Activated CD8-positive, alpha-beta memory T cell treated with anti-CD3 and anti-CD28 coated beads for 1 hour (primary cell): ENCODE measurements at places on chromosomes 3 and 15.

GRCh38 chr3:114019486-114019885 is 36.8 kb downstream of the CCDC191 start:
- no peak for DNase-seq

GRCh38 chr15:94322141-94322540 is 90.8 kb downstream of the MCTP2 start:
- no peak for DNase-seq

DNA sequence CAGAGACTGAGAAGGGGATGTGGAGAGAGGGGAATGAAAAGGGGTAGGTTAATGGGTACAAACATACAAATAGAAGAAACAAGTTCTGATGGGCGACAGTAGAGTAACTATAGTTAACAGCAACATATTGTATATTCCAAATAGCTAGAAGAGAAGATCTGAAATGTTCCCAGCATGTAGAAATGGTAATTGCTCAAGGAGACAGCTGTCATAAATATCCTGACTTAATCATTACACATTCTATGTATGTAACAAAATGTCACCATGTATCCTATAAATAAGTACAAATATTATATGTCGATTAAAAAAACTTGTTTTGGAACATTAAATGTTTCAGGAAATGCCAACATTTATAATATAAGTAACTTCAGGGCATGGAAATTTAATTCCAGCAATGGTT is 23.3 kb downstream of the FMN1 start:
- DNase-seq, result no peak

- DNase-seq, result no peak
Observed at GRCh38 chr15:39598958-39599845, 18.3 kb downstream of the THBS1 start.

GRCh38 chr15:83919319-83919830 is 265.5 kb downstream of the ADAMTSL3 start:
- no peak for DNase-seq

DNA sequence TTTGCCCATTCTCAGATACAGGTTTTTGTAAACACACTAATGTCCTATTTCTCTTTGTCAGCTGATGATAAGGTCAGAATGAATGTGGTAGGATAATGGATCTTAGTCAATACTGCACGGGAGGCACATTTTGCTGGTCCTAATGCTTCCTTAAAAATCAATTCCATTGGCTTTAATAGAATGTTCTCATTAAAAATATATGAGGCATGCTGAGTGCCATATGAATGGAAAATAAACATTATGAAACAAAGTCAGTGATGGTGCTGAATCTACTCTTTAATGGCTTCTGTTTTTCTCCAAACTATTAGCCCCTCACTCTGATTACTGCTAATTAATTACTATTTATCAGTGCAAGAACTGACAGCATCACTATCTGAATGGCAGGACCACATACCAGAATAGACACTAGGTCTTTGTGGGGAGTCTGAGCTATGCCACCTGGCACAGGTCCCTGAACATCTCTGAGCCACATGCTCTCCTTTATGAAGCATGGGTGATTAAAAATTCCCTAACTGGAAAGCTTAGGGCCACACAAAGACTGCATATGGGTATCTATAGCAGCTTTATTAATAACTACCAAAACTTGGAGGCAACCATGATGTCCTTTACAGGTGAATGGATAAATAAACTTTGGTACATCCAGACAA is 278.9 kb downstream of the MEX3B start:
- no peak for DNase-seq

- DNase-seq, result no peak
Observed at GRCh38 chr3:160434071-160434470, 15.5 kb downstream of the TRIM59 start.

- DNase-seq, result no peak
Observed at GRCh38 chr3:31614162-31614921, 81.6 kb downstream of the STT3B start.

DNA sequence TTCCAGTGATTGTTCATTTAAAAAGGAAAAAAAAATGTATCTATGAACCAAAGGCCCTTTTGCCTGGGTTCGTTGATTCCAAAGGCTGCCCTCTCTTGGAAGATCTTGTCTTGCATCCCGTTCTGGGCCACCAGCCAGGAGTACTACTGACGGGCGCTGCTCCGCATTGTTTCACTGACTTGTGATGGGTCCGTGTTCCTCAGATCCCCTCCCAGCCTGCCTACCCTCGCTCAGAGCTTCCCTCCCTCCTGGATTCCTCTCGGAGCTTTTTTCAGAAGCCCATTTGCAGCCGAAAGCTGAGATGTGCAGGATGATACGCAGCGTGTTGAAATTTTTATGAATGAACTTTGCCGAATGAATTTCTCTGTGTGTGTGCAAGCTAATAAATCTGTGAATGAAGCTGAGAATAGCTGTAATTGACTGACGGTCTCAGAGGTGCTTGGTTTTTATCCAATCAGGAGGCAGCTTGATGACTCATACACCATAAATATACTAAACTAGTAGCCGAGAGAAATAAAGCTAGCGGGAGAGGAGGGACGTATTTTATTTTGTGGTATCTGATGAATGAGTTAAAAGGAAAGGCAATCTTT is at the start of gene SHC4:
Gene SHC4, minus strand, starts transcription at position 396 of the 590 bp plus-strand sequence. CDS start 904 bp downstream, outside the sequence.
- DNase-seq, result no peak

- no peak for DNase-seq
Observed at GRCh38 chr3:23993556-23994243, 48.6 kb downstream of the NR1D2 start.

DNA sequence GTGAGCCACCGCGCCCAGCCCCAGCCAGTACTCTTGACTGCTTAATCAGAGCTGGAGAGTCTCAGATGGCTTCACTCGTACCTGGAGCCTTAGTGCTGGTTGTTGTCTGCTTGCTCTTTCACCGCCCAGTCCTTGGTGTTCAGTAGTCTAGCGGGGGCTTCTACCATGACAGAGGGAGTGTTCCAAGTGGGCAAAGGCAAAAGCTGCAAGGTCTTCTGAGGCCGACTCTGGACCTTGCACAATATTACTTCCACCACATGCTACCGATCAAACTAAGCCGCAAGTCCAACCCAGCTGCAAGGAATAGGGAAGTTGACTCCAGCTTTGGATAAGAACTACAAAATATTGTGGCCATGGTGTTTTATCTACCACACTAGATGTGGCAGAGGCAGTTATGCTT is 6.6 kb downstream of the PARL start:
- no peak for DNase-seq

DNA sequence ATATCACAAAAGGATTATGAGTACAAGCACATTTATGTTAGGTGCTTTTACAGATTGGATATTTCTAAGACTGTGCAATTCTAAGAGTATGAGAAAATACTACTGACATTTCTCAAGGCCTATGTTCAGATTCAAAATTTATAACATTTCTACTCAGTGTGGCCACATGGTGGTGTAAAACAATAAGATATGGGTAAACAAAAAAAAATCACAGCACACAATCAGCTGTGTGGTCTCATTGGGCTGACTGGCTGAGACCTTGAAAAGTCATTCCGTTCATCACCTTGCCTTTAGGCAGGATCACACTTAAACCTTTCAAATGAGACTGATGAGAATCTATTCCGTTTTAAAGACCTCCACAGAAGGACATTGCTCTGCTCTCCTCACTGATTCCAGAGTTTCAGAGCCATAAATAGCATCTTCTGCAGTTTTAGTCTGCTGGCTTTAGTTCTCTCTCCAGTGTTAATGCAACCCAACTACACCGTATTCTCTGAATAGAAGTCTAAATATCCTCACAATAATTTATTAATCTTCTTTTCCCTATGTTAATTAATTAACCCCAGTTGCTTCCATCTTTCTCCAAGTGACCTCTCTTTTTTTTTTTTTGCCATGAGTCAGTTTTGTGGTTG is 158.2 kb downstream of the SPATA16 start:
- no peak for DNase-seq
